RPMI8226 (cell line): ENCODE measurements at places on chromosomes 12 and 14.

DNA sequence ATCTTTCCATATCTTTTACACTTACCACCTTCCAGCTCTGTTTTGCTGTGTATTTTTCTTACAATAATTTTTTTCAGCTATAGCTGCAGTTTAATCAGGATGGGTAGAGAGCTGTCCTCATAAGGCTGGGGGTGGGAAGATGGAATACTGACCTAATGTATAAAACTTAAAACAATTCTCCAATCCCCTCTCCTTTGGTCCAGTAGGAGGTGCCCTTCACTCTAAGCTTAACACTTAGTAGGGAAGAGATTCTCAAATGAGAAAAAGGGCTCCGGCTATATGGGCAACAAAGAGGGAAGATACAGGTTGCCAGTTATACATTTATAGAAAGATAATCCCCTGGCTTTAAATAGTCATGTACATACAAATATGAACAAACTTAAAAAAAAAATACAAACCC is 2.8 kb downstream of the ORMDL2 start:
- DNase-seq = no peak

DNA sequence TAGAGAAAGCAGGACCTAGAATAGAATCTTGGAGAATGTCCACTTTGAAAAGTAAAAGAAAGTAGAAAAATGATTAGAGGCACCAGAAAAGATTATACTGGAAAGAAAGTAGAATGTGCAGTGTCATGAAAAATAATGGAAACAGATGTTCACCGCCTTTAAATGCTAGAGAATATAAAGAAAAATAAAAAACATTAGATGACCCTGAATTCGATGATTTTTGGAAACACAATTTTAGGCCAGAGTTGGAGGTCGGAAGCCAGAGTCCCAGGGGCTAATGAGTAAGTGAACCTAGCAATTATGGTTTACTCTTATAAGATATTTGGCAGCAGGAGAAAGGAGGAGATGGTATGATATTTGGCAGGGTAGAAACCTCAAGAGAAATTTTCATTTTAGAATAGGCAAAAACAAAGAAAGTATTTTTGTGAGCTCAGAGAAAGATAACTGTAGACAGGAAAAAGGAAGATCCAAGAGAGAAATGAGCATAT is 37.7 kb downstream of the GYS2 start:
- DNase-seq = no peak

DNA sequence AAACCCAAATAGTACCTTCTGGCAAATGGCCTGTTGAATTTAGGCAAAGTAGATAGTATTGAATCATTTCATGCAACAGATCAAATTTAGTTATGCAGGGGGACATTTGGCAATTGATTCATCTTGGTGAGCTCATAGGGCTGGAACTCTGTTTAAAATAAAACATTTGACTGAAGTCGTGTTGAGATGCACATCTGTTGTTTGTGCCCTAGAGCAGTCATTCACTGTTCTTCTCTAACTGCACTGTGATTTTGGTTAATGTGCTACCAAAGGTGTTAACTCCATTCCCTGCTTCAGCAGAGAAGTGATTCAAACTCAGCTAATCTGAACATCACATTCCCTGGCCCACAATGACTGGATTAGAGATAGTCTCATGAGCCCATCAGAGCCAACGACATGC is 44.0 kb upstream of the CSRP2 start:
- DNase-seq = no peak

DNA sequence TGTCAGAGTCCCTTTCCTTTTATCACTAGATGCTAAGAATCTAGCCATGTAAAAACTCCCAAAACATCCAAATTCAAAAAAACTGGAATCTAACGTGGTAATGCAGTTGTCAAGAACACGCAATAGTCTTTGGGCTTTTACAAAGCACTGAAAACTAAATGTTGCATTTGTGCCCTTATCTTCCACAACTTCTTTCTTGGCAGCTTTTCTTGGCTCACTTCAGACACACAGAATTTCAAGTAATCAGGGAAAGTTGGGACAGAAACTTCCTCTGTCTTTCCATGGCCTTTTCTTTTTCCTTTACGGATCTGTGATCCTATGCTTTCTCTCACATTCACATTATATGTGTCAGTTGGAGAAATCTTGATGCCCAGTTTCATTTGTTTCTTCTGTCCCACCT is 136.0 kb downstream of the CRADD start:
- DNase-seq = no peak

DNA sequence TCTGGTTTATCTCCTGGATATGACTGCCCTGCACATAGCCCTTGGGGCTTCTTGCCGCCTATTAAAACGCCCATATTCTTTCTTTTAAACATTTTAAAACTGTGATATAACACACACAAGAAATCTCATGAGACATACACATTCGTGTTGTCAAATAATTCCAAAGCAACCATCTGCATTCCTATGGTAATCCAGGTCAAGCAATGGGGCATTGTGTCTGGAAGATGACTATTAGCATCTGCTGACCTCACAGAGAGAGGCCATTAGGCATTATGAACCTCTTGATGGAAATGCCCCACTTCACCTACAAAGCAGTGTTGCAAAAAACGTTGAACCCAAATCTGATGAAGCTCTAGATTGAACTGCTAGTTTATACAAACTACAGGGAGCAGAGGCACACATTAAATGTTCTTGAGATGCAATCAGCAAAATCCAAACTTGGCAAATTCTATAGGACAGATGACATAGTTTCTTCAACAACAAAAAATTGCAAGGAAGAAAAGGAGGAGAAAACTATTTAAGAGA is 513.8 kb upstream of the CCDC196 start:
- DNase-seq = no peak

- DNase-seq = no peak
These were observed 17.0 kb downstream of the ERC1 start for GRCh38 chr12:1007994-1008393.

- DNase-seq = peak; percentile 82
These were observed at the start of gene ARL6IP4 for GRCh38 chr12:122980183-122981035. Gene ARL6IP4 (plus strand): TSS chr12:122980681. CDS start chr12:122981140, 459 bp downstream.

GRCh38 chr14:104726600-104727451 is 2.8 kb downstream of the ADSS1 start:
- DNase-seq = peak; percentile 25

DNA sequence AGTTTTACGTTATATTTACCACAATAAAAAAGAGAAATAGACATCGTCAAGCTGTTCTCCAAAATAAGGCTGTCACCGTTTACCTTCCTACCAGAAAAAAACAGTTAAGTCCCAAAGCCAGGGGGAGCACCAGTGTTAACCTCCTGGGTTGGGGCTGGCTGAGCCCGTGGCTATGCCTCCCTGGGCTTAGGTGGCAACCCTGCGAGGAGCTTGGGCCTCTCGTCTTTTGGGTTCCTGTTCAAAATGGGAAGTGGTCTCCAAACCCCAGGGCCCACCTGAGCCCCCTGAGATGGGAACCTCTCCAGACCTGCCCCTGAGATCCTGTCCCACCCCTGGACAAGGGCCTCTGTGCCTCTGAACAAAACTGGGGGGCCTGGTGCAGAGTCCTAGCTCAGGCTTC is 22.9 kb downstream of the PACS2 start:
- no peak for DNase-seq

GRCh38 chr14:28142400-28143015 is 624.1 kb upstream of the FOXG1 start:
- DNase-seq = peak; percentile 3

DNA sequence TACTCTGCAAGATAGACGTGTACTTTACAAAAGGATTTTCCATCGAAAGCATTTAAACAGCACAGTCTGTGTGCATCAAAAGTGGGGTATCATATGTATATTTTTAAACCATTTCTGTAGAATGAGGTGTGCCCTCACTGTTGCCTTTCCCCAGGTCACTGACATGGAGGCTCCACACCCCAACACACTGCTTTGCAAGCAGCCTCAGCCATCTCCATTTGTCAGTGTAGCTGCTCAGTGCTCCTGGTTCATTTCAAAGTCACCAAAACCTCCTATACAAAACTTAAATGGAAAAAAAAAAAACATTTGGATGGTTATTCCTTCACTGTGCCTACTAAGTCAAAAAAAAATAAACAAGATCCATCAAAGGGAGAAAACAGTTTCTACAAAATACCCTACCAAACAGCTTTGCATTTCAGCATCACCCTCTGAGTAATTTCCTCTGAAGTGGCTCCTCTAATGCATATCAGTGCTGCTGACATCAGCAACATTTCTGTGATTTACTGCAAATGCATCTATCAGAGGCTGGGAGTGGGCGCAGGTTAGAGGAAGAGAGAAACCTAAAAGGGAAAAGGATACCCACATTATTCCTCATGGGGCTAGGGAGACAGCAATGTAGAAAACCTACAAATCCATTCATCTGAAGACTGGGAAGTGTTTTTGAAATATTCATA is 46.0 kb downstream of the KCNK10 start:
- no peak for DNase-seq

DNA sequence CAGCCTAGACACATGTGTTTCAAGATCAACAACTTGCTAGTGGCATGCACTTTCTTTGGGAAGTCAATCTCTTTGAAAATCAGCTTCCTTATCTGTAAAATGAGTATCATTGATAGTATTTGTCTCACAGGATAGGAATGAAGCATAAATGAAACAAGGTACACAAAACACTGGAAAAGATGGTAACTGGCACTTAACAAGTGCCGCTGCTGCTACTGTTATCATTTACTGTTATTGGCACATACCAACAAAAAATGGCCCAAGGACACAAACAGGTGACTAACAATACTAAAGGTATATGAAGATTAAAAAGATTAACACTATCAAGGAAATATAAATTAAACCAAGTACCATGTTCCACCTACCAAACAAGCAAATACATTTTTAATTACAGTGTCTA is 20.9 kb downstream of the HNRNPC start:
- no peak for DNase-seq

DNA sequence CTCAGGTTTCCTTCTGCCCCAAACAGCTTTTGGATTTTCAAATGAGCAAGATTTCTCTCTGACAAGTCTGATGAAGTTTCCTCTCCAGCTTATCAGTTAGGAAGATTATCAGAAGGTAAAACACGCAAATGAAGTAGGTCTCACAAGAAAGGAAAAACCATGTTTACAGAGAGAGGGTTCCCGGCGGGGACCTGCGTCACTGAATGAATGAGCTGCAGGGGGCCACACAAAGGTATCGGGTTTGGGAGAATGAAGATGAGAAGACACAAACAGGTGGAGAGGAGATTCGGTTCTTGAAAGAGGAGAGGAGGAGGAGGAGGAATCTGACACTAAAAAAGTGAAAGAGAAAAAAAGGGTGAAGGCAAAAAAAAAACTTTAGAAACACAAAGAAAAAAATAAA is 208.6 kb downstream of the CALM1 start:
- DNase-seq = no peak

DNA sequence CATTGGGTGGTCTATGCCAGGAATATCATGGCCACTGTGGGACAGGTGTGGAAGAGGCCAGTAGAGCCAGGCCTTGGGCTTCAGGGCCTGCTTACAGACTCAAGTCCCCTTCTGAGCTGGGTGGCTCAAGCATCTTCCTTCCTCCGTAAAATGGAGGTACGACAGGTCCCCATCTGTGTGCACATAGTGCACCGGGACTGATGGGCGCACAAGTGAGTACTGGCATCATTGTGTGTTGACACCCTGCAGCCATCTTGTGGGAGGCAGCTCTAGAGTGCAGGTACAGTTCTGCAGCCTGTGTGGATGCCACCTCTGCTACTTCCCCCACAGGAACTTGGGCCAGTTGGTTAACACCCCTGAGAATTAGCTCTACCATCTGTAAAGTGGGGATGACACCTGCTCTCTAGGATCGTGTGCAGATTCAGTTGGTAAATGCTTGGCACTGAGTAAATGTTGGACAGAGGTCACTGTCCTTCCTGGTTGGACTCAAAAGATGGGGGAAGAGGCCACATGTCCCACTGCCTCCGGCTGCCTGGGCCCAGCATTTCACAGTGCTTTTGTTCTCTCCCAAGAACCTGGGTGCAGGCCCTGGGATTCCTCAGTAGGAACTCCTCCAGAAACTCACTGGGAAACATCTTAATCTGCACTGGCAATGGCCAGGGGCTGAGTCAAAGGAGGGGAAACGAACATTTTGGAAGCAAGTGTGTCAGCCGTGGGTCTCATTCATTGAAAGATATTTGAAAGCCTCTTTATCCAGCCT is 70.6 kb downstream of the C14orf132 start:
- no peak for DNase-seq

DNA sequence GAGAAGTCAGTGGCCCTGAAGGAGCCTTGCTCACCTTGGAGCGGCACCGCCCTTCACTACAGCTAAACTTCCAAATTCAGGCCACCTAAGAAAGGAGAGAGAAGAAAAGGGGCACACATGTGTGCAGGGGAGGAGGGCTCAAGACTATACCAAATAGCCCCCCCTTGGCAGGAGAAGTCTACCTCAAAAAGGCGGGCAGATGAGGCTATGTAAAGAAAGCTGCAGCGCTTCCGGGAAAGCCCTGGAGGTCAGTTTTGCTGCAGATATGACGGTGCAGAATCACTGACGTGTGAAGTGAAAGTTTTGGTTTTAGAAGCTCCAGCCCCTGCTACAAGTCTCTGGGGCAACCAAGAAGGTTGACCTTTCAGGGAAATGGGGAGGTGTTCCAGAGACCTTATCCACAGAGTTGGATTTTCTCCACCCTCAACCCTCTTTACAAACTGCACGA is 48.2 kb upstream of the PNMA1 start:
- DNase-seq = no peak

GRCh38 chr12:87305481-87305880 is 723.7 kb downstream of the C12orf50 start:
- DNase-seq = no peak

DNA sequence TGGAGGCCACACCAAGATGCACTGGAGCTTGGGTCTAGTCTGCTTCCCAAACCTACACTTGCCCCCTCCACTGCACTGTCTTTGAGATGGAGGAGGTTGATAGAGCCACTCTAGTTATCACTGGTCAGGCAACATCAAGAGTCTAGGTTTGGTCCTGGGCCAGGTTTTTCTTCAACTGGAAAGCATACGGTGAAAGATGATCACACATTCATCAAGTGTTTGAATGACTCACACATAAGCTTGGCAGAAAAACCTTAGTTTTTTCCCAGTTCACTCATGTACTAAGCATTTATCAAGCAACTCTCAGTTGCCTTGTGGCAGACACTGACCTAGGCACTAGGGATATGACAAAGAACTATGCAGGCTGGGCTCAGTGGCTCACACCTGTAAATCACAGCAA is 84.5 kb downstream of the PLEKHG3 start:
- no peak for DNase-seq

DNA sequence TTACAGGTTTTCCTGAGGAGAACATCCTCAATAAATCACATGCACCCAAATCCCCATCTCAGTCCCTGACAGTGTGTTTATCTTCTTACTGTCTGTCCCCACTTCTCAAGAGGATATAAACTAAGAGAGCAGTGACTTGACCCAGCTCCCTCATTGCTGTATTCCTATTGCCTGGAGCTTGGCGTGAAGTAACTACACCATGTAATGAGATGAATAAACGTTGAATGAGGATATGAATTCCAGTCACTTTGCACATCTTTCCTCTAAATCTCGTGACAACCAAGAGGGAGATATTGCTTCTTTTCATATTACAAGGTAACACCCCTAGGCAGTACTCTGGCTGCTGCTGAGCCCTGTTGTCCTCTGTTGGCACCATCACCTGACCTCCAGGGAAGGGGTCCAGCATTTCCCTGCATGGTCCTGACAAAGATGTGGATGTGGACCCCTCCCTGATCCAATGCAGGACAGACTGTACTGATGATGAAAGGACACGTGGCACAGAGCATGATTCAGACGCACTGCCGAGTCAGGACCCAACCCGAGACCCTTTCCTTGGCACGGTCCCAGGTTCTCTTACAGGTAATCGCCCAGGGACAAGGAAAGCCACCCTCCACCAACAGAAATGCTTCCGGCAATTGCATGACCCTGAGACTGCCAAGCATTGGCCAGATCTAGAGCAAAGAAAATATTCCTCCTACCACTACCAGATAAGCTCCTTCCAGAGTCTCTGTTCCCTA is 47.7 kb upstream of the CPM start:
- no peak for DNase-seq

GRCh38 chr12:107486140-107486892 is 199.3 kb upstream of the PWP1 start:
- no peak for DNase-seq
